Stimulated activated CD4-positive, alpha-beta T cell treated with anti-CD3 and anti-CD28 coated beads, Interleukin-12 subunit alpha, Interleukin-12 subunit beta, amount 100 ng/mL, for 48 hours (primary cell): ENCODE measurements at places on chromosomes 1 and 21.

- no peak for DNase-seq
These were observed 87.0 kb downstream of the GPR52 start for GRCh38 chr1:174534789-174535188.

- no peak for DNase-seq
These were observed 55.2 kb downstream of the SELENOF start for GRCh38 chr1:86858524-86859261.

- DNase-seq: peak; percentile 89
These were observed 19.5 kb upstream of the ADAR start for GRCh38 chr1:154627257-154628120.

GRCh38 chr21:45169001-45169400, 94.6 kb downstream of the ADARB1 start:
- no peak for DNase-seq

- no peak for DNase-seq
These were observed 14.0 kb downstream of the CAMK1G start for GRCh38 chr1:209597499-209597898.

DNA sequence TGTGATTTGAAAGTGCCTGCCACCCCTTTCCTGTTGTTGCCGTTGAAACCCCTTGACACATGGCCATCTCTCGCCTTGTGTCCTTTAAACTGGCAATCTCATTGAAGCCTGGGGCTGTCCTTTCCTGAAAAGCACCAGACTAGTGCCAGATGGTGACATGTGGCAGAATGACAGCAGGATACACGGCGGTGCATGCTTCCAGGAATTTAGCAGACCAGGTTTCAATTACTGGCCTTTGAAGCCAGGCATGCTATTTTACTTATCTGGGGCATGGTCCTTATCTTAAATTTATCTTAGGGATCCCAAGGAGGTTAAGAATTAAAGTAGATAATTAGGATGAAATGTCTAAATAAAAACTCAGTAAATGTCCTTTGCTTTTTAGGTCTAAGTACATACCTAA, 15.2 kb downstream of the PLPPR4 start:
- no peak for DNase-seq

DNA sequence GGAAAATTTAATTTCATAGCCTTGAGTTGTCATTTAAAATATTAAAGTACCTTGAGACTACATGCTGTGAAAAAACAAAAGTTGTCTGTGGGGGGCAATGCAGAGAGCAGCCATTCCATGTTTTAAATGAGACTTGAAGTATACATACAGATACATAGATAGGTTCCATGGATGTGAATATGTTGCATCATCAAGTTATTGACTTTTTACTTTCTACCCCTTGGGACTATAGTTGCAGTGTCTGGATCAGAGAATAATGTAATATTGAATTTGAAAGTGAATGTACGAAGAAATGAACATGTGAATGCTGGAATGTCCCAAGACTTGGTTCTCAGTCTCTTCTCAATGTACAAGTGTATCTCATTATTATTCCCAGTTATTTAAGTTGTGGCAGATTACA, 751.0 kb downstream of the MRPL39 start:
- no peak for DNase-seq

- DNase-seq: no peak
These were observed 663 bp downstream of the CAMTA1 start for GRCh38 chr1:6785728-6786505.

DNA sequence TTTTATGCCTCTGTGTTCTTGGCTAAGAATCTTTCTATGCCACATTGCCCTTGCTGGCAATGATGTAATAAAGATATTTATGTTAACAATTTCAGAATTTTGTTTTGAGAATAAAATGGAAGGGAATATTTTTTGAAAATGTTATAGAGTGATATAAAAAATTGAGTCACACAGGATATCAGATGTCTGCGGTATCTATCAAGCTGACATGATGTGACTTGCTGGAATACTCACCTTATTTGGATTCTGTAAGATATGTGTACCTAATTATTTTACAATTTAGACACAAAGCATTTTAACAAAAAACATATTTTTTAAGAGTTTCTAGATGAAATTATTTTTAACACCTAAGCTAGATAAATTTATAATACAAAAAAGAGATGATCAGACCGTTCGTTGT, 660.0 kb upstream of the B3GALT2 start:
- no peak for DNase-seq

DNA sequence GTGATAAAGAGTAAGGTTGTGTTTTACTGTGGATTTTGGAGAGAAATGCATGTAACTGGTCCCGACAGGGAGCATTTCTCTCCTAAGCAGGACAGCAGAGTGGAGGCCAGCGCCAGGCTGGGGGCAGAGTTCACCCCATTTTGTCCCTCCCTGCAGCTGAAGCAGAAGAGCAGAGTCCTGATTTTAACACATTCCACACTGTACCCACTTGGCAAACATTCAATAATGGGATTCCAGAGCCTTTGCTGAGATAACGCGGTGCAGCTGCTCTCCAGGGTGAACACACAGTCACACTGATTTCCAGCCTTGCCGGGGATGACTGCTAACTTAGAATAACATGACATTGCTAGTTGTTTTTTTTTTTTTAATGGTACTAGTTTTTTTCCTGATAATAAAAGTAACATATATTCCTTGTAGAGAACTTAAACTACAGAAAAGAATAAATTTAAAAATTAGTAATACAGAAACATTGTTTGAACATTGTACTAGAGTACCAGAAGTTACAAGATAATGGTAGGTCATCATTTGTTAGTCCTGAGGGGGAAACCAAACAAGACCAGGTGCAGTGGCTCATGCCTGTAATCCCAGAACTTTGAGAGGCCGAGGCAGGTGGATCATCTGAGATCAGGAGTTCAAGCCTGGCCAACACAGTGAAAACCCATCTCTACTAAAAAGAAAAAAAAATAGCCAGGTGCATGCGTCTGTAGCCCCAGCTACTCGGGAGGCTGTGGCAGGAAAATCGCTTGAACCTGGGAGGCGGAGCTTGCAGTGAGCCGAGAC, 77.2 kb downstream of the SCCPDH start:
- no peak for DNase-seq

DNA sequence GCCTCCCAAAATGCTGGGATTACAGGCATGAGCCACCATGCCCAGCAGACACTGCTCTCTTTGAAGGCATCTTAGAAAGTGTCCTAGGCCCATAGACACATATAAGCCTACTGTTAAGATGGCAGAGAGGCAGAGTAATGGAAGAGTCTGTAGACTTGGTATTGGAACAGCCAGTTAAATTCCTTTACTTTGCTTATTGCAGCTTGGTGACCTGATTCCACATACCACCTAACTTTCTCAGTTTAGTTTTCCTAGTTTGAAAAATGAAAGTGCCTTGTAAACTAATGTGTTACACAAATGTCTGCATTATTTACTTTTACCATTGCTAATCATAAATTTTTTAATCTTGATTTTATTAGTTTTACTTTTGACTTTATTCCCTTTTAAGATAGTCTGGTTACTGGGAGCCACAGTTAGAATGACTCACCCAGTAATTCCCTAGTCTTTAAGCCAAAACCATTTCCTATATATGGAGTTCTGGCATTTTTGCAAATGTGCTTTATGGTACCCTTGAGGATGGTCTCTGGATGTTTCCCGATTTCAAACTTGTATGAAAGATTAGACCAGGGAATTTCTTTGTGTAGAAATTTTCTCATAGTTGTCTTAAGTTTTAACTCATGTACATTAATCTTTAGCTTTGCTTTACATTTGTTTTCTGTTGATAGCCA, 6.4 kb downstream of the SMAP2 start:
- DNase-seq: no peak

DNA sequence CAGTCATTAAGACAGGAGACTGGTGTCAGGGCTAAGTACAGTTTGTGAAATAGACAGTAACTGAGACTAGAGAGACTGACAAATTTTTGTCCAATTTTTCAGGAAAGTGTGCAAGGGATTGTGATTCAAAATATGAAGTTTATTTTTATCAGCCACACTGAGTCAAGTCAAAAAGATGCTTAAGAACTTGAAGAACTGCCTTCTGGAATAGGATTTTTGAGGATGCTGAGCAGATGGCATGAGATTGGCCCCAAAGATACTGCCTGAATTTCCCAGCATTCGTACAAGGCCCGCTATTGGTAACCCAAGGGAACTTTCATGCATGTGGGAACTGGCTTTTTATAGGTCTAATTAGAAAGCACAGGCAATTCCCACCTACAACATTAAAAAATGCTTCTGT, 610.0 kb downstream of the LMO4 start:
- no peak for DNase-seq

GRCh38 chr1:64908575-64908974, 57.8 kb downstream of the JAK1 start:
- no peak for DNase-seq

GRCh38 chr1:22597301-22597965, 34.1 kb downstream of the EPHA8 start:
- no peak for DNase-seq

DNA sequence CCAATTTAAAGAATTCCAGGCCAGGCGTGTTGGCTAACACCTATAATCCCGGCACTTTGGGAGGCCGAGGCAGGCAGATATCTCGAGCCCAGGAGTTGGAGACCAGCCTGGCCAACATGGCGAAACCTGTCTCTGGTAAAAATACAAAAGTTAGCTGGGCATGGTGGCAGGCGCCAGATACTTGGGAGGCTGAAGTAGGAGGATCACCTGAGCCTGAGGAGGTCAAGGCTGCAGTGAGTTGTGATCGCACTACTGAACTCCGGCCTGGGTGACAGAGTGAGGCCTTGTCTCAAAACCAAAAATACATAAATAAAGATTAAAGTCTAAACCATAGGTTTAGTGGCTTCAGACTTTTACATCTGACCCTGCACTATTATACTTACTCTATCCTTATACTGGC, 32.4 kb downstream of the BTG3 start:
- no peak for DNase-seq
